ENCODE measurements at places on chromosomes 2 and 18.

GRCh38 chr2:68388772-68389171, 23.7 kb downstream of the PLEK start:
- DNase-seq: no peak

GRCh38 chr2:71422786-71423185, 30.6 kb upstream of the DYSF start:
- DNase-seq: no peak

DNA sequence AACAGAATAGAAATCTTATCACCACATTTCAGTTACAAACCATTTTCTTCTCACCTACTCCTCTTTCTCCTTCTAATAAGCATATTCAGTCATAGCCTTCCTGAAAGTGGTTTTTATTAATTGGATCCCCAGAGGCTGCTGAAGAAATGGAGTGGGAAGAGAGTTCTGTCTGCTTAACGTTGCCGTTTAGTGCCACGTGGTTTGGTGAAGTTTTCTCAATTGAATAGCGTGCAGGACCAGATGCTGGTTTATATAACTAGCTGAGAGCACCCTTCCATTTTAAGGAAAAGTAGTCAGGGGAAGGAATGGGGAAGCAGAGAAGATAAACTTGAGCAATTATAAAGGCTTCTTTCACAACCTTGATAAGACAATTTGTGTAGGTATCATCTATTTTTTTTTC, 318.7 kb downstream of the PTH2R start:
- no peak for DNase-seq

GRCh38 chr2:67930156-67930555, 132.6 kb downstream of the C1D start:
- no peak for DNase-seq

DNA sequence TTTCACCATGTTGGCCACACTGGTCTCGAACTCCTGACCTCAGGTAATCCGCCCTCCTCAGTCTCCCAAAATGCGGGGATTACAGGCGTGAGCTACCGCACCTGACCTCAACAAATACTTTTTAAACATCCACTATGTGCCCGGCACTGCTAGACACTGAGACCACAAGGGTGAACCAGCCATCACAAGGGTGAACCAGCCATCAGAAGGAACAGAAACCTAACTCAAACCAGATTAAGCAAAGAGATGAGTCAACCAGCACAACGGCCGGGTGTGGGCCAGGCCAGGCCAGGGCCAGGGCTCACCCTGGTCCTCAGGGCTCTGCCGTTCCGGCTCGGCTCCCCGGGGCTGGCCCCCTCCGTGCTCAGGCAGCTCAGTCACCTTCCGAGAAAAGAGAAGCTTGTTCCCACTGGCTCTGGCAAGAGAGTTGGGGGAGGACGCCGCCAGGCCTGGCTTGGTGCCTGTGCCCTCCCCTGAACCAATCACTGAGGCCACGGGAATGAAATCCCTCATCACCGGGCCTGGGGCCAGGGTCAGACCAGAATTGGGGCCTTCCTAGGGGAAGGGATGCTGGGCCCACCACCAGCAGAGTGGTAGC, 4.4 kb downstream of the TEX44 start:
- DNase-seq: no peak
